ENCODE measurements at places on chromosomes 5 and 9.

GRCh38 chr9:38008168-38009034, 60.6 kb downstream of the SHB start:
- DNase-seq, result no peak
- no peak overlapping the region for H3K4me3 ChIP-seq
- H3K27ac ChIP-seq, result peak overlapping the region; percentile 74
- H3K36me3 ChIP-seq, result no peaks in the 10 kb centered on the region

DNA sequence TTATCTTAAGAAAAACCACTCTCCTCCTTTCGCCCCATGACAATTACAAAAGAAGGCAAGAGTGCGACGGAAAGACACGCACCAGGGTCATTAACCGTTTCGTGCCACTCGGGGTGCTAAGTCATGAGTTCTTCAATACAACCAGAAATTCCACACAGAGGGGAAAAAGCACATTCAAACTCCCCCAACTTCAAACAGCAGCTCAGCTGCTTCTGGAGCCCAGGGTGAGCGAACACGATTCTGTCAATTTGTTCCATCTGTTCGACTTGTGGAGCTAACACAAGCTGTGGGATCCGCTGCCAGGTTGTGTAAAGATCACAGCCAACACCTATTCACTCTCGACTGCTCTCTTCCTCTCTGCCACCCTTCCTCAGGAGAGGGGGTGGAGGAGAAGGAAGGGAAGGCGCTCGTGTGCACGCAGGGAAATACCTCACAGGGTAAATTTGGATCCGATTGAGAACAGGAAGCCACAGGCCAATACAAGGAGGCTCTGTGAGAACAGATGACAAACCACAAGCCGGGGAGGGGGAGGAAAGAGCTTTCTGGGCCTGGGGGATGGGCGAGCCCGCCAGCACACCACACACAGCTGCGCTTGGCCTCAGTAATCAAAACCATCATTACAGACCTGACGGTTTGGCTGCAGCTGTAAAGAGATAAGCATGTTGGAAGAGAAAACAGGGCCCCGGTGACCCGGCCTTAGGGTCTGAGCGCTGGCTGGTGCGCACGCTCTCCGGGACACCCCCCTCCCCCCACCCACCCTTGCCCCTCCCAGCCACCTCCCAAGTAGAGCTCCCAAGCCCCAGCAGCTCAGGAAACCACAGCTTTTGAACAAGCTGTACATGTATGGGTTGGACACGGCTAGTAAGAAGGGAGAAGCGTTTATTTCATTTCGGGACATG, 54.3 kb downstream of the PTCH1 start:
- H3K4me3 ChIP-seq, result peak overlapping the region; percentile 33
- peaks cover 18% of the 10 kb centered on the region for H3K4me1 ChIP-seq
- H3K36me3 ChIP-seq, result peaks cover 20% of the 10 kb centered on the region
- peak overlapping the region; percentile 60 for H3K27ac ChIP-seq
- no peaks in the 10 kb centered on the region for H3K27me3 ChIP-seq
- peak; percentile 87 for DNase-seq

GRCh38 chr9:110148384-110148783, 59.6 kb downstream of the C9orf152 start:
- DNase-seq, result no peak
- peak overlapping the region; percentile 50 for H3K27ac ChIP-seq
- no peak overlapping the region for H3K4me3 ChIP-seq
- H3K27me3 ChIP-seq, result no peaks in the 10 kb centered on the region

- no peak overlapping the region for H3K4me3 ChIP-seq
- no peaks in the 10 kb centered on the region for H3K27me3 ChIP-seq
- DNase-seq, result no peak
- H3K4me1 ChIP-seq, result no peaks in the 10 kb centered on the region
- H3K27ac ChIP-seq, result no peak overlapping the region
Measured at GRCh38 chr9:88829276-88829675, 162.0 kb upstream of the S1PR3 start.

GRCh38 chr9:14956208-14956607, 46.0 kb upstream of the FREM1 start:
- no peaks in the 10 kb centered on the region for H3K4me1 ChIP-seq
- no peak overlapping the region for H3K27ac ChIP-seq
- DNase-seq, result no peak
- H3K36me3 ChIP-seq, result no peaks in the 10 kb centered on the region

DNA sequence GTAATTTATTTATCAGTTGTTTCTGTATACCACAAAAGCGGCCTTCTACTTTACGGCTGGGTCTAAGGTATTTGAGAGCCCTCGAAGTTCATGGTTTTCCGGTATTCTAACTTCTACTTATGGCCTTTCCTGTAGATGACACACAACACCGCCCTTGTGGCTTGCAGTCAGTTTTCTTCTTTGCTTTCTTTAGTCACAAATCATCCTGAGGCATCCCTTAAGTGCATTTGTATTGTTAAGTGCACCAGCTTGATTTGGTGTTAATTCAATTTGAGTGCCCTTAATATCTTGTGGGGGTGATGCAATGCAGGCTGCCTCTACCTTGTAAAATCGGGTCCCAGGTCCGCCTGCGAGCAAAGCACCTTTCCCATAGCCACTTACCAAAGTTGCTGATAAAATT, 511.9 kb downstream of the CCDC171 start:
- no peaks in the 10 kb centered on the region for H3K36me3 ChIP-seq
- H3K4me3 ChIP-seq, result no peak overlapping the region
- no peaks in the 10 kb centered on the region for H3K27me3 ChIP-seq
- H3K4me1 ChIP-seq, result no peaks in the 10 kb centered on the region
- no peak overlapping the region for H3K27ac ChIP-seq

DNA sequence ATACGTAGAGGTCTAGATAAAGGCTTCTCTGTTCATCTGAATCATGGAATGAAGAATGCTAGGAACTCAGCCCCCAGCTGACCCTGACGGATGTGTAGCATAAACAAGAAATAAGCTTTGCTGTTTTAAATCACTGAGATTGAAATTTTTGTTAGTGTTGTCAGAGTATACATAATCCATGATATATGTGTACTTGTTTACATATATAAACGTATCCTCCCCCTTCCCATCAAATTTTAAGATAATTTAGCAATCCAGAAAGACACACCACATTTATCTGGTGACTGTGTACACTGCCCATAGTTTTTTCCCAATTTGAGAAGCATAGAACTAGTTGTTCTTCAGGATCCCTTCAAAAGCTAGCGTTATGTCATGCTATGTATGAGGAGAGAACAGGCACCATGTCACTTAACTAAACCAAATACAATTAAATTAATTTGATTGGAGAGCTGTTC, 80.8 kb upstream of the OSMR start:
- H3K4me3 ChIP-seq, result no peak overlapping the region
- no peaks in the 10 kb centered on the region for H3K27me3 ChIP-seq
- H3K36me3 ChIP-seq, result no peaks in the 10 kb centered on the region
- no peak for DNase-seq
- no peak overlapping the region for H3K27ac ChIP-seq
- H3K4me1 ChIP-seq, result no peaks in the 10 kb centered on the region

DNA sequence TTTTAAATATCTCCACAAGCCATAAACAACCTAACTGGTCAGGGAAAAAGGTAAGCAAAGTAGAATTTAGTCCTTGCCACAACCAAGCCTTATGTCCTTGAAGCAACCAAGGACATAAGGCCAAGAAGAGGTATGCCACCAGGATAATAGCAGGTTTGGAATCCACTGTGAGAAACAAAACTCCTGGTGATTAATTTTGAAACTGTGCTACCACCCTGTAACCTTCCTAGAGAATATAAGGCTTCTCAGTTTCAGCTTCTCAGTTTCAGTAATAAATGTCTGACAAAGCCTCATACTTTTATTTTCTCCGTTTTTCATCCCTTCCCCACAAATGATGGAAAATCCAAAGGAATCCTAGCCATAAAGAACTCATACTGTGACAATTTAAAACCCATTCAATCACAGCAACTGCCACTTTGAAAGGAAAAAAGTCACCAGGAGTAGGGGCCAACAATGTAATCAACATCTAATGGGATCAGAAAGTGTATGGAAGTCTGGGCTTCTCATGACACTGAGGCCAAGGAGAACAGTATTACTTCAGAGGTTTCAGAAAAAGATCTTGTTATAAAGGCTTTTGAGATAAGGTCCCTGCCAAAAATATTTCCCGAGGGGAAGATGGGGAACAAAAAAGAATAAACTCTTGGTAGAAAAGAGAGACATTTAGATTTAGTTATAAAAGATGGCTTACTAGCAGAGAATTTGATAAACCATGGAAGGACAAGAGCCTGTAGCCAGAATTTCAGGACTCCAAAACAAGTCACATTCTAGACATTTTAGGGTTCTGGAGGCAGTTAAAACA, 189.2 kb downstream of the TSSK1B start:
- no peaks in the 10 kb centered on the region for H3K27me3 ChIP-seq
- H3K27ac ChIP-seq, result peak overlapping the region; percentile 71
- H3K36me3 ChIP-seq, result no peaks in the 10 kb centered on the region
- no peak for DNase-seq

- no peaks in the 10 kb centered on the region for H3K4me1 ChIP-seq
- no peaks in the 10 kb centered on the region for H3K27me3 ChIP-seq
- H3K36me3 ChIP-seq, result no peaks in the 10 kb centered on the region
- H3K27ac ChIP-seq, result no peak overlapping the region
- DNase-seq, result no peak
Measured at GRCh38 chr5:32520972-32521371, 64.4 kb upstream of the SUB1 start.

GRCh38 chr9:83199240-83199639, 136.3 kb upstream of the RASEF start:
- no peak overlapping the region for H3K4me3 ChIP-seq
- H3K4me1 ChIP-seq, result no peaks in the 10 kb centered on the region
- H3K27me3 ChIP-seq, result no peaks in the 10 kb centered on the region

DNA sequence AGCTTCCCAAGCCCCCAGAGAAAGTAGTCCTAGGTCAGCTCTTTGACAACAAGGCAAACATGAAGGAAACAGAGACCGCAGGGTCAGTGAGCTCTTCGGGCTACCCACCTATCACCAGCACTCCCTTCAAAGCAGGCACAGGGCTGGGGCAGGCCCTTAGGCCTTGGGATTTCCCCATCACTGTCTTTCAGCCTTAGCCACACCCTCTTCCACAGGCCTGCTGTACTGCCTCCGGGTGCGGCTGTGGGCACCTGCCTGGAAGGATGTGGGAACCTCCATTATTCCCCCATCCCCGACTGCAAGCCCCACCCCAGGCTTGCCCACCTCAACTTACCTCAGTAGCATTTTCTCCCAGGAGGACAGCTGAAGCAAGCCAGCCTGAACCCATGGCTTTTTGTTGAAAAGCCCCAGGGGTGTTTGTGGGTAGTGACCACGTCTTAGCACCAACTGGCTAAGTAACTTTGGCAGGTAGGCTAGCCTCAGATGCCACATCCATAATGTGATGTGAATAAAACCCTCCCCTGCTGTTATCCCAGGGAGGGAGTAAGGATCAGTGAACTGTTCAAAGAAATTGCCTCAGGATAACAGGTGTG, 100.2 kb downstream of the PIK3R1 start:
- H3K27me3 ChIP-seq, result no peaks in the 10 kb centered on the region
- no peak for DNase-seq
- no peaks in the 10 kb centered on the region for H3K36me3 ChIP-seq
- no peak overlapping the region for H3K4me3 ChIP-seq
- H3K4me1 ChIP-seq, result no peaks in the 10 kb centered on the region
- H3K27ac ChIP-seq, result no peak overlapping the region

GRCh38 chr5:54975701-54976100, 9.7 kb downstream of the ESM1 start:
- no peak overlapping the region for H3K4me3 ChIP-seq
- no peaks in the 10 kb centered on the region for H3K27me3 ChIP-seq
- H3K36me3 ChIP-seq, result no peaks in the 10 kb centered on the region
- H3K4me1 ChIP-seq, result no peaks in the 10 kb centered on the region

DNA sequence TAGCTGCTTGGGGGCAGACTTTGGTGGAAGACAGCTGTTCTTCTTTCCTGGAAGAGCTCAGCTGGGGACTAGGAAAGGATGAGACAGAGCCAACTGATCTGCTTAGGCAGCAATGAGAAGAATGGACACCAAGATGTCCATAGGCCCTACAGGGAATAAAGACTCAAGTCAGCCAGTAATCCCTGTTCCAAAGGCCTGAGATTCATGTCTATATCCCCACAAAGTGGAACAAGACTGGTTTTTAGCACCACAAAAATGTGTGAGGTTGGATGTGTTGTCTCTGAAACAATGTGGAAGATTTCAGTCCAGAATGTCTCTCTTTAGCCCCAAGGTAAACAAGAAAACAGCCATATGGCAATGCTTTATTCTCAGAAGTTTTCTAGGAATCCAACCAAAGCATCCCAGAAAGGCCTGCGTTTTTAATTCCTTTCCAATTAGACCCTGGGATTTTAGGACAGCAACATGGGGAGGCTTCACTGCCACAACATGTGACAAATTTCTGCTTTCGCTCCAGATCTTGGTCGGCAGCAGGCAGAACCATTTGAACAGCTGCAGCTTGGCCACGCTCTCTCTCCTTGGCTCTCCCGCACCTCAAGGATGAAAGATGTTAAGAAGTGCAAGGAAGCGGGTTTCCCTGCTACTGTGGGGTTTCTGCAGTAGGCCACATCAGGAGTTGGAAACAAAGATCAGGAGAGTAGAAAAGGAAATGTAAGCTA, 245.1 kb downstream of the FSTL4 start:
- no peak overlapping the region for H3K27ac ChIP-seq
- no peaks in the 10 kb centered on the region for H3K36me3 ChIP-seq
- no peaks in the 10 kb centered on the region for H3K4me1 ChIP-seq
- H3K27me3 ChIP-seq, result no peaks in the 10 kb centered on the region
- H3K4me3 ChIP-seq, result no peak overlapping the region

DNA sequence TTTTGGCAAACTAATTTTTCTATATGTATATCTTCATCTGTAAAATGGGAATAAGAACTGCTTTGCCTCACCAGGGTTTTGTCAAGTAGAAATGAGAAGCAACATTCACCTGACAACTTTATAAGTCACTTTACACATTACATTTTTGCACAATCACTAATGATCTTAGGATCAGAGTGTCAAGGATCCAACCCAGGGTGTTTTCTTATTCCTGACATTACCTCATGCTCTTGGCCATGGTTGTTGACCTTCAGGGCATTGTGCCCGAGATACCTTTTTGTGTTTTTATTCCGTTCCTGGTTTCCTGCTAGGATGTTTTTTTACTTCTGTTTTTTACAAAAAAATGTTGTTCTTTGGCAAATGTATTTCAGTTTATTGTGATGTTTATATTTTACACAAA, 22.2 kb upstream of the RASA1 start:
- H3K4me1 ChIP-seq, result no peaks in the 10 kb centered on the region
- no peaks in the 10 kb centered on the region for H3K36me3 ChIP-seq
- DNase-seq, result no peak

All from upper lobe of left lung (tissue), 6 donors.